ENCODE measurements at places on chromosomes 7 and 10.

- H3K27me3 ChIP-seq, result peaks cover 2% of the 10 kb centered on the region
- H3K4me3 ChIP-seq, result no peak overlapping the region
- no peak for DNase-seq
- no peaks in the 10 kb centered on the region for H3K4me1 ChIP-seq
- H3K27ac ChIP-seq, result no peak overlapping the region
These were observed 45.8 kb downstream of the ERLIN1 start for GRCh38 chr10:100140070-100140469.

DNA sequence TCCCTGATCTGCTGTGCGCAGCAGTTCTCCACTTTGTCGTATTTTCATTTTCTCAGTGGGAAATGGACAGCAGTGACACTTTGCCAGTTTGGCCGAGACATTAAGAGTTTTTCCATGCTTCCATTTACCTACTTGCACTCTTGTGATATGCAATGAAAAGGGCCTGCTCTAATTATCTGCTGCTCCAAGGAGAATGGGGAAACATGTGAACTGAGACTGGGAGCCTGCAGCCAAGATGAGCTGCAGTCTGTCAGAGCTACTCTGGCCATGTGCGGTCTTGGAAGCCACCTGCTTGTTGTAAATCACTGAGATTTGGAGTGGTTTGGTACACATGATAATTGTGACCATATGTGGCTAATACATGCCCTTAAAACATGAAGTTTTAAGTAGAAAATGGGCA is 586.6 kb upstream of the POT1 start:
- no peaks in the 10 kb centered on the region for H3K27me3 ChIP-seq
- no peak for DNase-seq
- no peaks in the 10 kb centered on the region for H3K4me1 ChIP-seq
- no peak overlapping the region for H3K27ac ChIP-seq
- no peak overlapping the region for H3K4me3 ChIP-seq
- no peaks in the 10 kb centered on the region for H3K36me3 ChIP-seq

GRCh38 chr10:69352569-69353264 is 64.0 kb downstream of the TACR2 start:
- no peak overlapping the region for H3K4me3 ChIP-seq
- H3K27me3 ChIP-seq, result no peaks in the 10 kb centered on the region
- H3K4me1 ChIP-seq, result no peaks in the 10 kb centered on the region
- no peak overlapping the region for H3K27ac ChIP-seq

DNA sequence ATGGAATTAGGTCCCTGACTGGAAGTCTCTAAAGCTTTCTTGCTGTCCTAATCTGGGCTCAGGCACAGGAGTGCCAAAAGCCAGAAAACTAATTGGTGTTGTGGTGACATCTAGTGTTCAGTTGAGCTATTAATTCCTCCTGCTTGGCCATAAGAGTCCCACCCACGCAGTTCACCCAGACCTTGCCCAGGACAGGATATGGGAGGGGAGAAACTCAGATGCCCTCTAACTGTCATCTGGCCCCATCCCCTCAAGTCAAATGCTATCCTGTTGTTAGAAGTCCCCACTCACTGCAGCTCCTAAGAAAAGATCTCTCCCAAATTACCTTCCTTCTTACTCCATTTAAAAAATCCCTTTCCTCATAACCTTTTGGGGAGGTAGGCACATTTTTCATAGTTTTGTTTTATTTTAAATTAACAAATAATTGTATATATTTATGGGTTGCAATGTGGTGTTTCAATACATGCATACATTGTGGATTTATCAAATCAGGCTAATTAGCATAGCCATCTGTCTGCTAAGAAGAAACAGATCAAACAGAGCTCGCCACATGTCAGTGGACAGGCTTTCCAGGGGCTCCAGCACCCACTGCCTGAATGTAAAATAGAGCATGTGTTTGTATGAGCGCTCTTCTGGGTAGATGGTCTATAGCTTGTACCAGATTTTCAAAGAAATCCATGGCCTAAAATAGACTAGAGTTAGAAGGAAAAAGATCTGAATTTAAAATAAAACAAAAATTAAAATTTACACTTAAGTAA is 84.0 kb downstream of the GSAP start:
- H3K4me1 ChIP-seq, result peaks cover 39% of the 10 kb centered on the region
- no peak overlapping the region for H3K4me3 ChIP-seq
- H3K36me3 ChIP-seq, result no peaks in the 10 kb centered on the region
- H3K27me3 ChIP-seq, result no peaks in the 10 kb centered on the region
